ENCODE measurements at places on chromosomes 7 and 10.
A peak's percentile ranks its signal among the peaks of the same experiment; 100 is the strongest.

GRCh38 chr10:123470336-123470921, 195.7 kb upstream of the GPR26 start:
- no peak for DNase-seq

DNA sequence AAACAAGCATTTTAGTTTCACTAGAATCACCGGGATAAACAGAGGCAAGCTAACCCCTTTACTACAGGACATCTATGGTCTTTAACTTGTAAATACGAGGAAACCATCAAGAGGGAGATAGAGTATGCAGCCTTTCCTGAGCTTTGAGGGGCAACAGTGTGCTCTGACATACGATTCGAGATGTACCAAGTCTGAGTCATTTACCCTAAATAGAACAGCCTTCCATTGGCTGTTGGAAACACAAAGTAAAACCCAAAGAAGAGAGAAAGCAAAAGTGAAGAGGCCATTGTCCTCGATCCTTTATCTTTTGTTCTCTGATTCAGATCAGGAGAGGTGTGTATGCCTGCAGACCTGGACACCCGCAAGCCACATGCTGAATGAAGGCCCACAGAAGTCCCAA, 289.5 kb downstream of the KCNMA1 start:
- DNase-seq, result no peak

DNA sequence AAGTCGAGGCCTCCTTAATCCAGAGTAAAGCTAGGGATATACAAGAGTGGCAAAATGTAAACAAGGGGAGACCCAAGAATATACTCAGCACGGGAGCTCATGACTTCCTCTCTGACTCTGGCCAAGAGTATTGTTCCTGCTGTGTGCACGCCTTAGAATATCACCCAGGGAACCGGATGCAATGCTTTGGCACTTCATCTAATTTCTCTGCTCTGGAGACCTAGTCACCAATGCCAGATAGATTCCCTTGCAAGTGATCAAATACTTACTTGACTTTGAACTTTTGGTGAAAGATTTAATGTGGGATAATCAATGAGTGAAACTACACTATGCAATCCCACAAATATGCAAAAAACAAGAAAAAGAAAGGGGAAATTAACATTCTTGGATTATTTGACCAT, 695.5 kb downstream of the INHBA start:
- DNase-seq, result no peak

GRCh38 chr7:137704723-137705122, 142.1 kb downstream of the DGKI start:
- no peak for DNase-seq

DNA sequence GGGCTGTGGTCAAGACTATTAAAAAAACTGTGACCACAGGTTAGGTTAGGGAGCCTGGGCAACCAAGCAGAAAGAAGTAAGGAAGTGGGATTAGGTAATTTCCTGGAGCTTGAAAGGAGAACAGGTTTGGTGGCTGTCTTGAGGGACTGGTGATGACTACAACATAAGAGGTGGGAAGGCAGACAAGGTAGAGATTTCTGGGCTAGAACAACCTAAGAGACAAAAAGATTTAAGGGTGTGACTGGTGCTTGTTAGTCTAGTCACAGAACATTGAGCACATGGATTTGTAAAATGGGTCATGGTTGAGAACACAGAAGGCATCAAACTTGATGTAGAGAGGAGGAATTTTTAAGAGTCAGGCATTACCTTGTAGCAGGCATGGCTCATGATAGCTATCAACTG, 123.7 kb upstream of the ASAH2 start:
- no peak for DNase-seq

DNA sequence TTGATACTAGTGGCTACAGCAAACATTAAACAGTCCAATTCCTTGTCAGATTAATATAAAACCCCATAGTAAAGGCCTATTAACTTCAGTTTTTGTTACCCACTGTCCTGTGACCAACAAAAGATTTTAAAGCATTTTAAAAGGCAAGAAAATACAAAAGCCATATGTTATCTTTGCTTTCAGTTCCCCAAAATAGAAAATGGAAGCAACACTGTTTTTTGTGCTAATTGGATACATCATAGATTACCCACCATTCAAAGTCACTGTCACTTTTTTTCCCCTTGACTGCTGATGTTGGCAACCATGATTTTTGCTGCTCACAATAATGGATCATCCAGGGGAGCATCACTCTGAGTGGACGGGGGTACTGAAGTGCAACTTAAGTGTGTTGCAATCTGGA, 52.4 kb upstream of the TMEM140 start:
- DNase-seq, result no peak

DNA sequence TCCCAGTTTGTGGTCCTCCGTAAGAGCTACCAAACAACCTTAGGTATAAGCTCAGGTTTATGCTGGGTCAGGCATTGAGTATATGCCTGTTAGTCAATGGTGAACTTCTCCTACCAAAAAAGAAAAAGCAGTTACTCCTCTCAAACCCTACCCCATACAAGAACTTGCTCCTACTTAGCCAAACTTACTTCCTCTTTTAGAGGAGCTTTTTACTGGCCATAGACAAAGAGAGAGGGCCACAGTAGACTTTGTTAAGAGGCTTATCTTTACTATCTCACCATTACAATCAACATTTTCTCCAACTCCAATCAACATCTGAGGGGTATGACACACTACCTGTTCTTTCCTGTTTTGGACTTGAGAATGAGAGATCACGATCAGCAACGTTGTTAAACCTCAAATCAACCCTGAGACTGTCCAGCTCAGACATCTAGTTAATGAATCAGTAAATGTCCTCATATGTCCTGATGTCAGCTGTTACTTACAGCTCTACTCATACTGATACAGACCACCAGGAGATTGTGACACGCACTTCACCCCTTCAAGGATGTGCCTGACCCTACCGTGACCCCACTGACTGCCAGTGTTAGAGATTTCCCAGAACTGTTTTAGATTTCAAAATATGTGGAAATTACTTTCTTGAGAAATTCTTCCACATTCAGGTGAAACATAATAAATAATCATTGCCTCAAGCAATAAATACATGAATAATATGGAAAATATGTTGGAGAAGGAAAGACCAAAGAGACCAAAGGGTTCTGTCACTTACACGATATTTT, 18.4 kb upstream of the CCDC71L start:
- DNase-seq, result no peak

DNA sequence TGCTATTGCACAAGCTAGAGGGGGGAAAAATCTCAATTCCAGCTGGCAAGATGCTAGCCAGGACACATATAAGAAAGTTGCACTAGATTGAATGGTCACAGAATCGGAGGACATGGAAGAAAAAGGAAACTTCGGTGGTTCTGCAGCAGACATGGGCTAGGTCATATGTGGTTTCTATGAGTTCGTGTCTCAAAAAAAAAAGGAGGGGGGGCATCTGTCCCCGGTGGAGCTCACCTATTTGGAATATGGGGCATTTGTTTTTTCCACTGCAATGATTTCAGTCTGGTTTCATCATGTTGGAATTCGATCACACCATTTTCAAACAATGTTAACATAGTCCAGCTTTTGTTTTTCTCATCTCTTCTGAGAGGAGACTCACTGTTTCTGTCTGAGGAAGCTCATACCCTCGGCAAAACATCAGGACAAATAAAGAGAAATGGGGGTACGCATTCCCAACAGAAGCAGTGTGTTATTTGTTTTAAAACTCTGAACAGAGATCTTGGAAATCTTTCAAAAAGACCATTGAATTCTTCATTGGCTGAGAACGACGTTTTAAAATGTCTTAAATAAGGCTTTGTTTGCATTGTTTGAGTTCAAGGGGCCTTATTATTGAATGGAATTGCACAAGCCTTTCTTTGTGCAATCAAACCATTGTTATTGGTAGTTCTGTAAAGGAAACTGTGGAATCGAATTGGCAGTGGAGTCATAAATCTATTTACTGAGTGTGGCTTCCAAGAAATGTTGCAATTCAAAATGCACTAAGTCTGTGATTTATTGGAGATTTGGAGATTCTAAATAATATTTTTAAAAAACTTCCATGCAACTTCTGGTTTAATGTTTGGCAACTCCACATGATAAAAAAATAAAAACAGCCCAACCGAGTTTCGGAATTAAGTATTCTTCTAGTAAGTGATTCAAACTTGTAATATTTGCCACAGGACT, 173.2 kb downstream of the RTKN2 start:
- DNase-seq, result no peak

DNA sequence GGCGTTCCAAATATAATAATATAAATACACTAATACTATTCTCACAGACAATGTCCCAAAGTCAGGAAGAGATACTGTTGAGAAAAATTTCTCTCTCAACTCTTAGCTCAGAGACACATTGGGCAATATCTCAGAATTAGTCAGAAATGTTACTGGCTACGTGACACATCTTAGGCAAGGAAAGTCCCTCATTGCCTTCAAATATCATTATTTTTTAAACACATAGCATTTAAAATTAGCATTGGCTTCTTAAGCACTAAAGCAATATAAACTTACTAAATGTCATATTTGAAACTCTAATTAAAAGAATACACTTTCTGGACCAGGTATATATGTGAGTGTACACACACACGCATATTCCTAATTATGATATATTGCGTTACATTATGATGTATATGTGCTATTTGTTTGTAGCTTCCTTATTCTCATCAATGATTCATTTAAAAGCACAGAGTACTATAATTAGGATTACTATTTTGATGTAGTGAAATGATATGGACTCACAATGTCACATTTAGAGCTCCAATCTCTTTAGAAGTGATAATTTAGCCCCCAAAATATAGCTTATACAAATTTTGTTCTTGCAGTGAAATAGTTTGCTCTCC, 255.8 kb downstream of the TWIST1 start:
- no peak for DNase-seq

- no peak for DNase-seq
Observed at GRCh38 chr7:32223721-32224120, 153.5 kb upstream of the PDE1C start.

- peak; percentile 98 for DNase-seq
Observed at GRCh38 chr10:11684717-11685645, 57.2 kb upstream of the ECHDC3 start.

DNA sequence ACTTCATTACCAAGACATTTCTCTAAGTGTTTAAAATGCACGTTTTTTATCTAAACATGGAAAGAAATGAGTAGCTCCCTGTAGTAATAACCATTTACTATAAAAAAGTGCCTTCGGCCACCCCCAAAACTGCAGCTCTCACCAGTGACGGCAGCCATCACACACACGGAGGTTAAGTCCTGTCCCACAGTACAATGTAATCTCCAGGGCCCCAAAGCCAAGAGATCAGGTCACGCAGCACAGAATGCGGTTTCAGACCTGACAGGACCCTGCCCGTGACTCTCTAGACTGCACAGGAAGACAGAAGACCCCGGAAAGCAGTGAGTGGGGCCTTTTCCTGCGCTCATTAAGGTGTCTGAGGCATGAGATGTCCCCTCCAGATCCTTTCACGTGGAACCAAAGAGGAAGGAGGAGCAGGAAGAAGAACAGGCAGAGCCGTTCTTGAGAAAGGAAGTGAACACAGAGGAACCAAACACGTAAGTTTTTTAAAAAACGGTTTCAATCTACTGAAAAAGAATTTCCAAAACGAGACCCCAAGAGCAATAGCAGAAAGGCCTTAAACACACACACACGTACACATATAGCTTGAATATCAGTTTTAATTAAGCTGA, 125.7 kb downstream of the ZMYND11 start:
- DNase-seq, result no peak

DNA sequence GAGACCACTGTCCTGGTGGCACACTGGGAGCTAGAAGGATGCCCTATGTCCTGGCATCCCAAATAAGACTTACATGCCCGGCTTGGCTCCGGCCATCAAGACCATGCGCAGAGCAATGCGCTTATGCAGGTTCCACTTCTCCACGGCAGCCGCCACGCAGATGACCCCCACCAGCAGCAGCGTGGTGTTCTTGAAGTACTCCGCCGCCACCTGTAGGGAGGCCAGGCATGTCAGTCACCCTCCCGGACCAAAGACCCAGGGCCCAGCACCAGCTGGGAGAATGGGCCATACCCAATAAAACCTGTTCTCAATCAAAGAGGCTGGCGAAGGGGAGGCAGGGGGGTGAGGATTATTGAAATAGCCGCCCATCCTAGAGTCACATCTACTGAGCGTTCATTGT, 19.9 kb downstream of the SLC13A4 start:
- no peak for DNase-seq

DNA sequence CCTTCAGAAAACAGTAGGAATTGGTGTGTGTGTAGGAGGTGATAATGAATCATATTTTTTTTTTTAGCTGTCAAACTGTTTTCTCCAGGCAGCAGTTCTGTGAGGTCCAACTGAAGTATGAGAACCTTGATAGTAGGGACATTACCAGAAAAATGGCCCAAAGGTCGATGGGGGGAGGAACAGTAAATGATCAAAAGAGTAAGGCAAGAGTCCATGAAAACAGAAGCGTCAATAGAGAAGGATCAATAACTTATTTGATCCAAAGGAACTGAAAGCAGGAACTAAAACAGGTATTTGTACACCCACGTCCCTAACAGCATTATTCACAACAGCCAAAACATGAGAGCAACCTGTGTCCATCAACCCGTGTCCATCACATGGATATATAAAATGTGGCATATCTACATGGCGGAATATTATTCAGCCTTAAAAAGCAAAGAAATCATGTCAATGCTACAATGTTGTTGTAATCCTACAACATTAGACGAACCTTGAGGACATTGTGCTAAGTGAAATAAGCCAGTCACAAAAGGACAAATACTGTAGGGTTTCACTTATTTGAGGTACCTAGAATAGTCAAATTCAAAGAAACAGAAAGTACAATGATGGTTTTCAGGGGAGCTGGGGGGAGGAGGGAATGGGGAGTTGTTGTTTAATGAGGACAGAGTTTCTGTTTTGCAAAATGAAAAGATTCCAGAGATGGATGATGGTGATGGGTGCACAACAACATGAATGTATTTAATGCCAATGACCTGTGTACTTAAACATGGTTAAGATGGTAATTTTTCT, 214.0 kb upstream of the KLF14 start:
- no peak for DNase-seq

GRCh38 chr10:36251068-36251467, 609.0 kb upstream of the FZD8 start:
- DNase-seq, result no peak

DNA sequence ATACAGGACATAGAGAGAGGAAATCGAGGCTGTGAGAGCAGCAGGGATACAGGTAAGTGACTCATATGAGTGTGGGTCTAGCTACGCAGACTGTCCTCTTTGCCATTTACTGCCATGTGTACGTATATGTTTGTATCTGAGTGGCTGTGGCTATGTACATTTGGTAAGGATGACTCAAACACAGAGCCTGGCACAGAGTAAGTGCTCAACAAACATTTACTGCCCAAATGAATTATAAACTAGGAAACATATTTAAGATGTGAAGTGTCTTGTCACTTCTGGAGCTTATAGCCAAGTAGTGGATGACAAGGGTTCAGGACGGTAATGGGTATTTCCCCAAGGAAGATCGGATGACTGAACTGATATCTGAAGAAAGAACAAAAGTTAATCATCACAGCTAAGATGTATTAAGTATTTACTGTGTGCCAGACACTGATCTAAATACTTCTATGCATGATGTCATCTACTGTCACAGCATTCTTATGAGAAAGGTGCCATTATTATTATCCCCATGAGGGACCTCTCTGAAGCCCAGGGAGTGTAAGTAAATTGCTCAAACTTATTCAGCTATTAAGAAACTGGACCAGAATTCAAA, 6.0 kb downstream of the MRPL43 start:
- no peak for DNase-seq
